GM12891 (cell line): ENCODE measurements at places on chromosomes 6 and 20.

GRCh38 chr20:36273414-36274180 is 32.5 kb upstream of the DLGAP4 start:
- DNase-seq = no peak

DNA sequence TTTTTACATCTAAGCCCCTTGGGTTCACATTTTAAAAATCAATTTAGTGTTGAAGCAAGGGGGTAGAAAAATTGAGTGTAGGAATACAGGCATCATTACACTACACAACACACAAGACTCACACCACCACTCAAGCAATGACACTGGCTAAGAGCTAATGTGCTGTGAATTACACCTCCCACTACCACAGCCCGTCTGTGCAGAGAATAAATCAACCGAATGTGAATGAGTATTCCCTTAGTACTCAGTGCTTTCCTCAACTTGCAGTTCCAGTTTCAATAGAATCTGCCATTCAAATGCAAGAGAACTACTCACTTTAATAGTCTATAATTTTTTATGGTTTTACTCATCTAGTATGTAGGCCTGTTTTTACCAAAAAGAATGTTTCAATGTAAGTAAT is 114.4 kb downstream of the PDSS2 start:
- DNase-seq = no peak

GRCh38 chr6:7110092-7110792 is 2.5 kb downstream of the RREB1 start:
- DNase-seq = no peak

GRCh38 chr6:157433678-157434081 is 52.7 kb downstream of the ZDHHC14 start:
- DNase-seq = no peak

DNA sequence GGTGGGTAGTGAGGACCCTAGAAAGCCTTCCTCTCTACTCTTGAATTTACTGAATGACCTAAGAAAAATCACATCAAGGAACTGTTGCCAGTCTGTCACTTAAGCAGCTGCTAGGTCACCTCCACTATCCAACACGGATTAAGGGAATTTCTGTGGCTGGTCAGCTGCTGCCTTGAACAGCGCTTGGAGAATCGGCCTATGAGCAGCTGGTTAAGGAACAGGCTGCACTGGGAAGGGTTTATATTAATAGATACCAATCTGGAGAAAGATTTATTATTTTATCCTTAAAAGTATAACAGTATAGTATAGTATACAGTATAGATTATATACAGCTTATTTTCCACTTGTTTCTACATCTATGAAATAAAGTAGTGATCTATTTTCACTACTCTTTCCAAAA is 6.5 kb downstream of the PTPRK start:
- no peak for DNase-seq

DNA sequence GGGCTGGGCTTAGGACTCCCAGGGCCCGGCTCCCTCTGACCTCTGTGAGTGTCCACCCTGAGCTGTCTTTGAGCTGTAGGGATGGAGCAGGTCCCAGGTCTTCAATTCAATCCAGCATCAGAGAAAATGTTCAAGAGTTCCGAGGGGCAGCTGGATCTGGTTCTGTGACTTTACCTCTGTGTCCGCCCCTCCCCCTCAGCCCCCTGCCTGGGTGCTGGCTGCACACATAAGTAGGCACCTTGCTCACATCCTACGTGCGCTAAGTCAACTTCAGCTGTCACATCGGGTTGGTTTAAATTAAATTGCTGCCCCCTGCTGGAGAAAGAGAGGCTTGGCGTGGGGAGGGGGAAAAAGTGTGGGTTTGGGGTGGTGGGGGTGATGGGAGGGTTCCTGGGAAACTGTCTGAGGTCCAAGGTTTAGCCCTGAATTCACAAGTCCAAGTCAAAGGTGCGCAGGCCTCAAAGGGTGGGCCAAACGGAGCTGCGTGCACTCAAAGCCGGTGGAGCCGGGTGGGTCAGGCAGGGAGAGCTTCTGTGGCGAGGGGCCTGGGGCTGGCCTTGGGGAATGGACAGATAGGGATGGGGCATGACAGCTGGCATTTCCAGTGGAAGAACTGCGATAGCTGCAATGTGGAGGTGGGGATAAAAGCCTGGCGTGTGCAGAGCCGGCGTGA is 3.0 kb downstream of the WFDC5 start:
- DNase-seq = no peak

DNA sequence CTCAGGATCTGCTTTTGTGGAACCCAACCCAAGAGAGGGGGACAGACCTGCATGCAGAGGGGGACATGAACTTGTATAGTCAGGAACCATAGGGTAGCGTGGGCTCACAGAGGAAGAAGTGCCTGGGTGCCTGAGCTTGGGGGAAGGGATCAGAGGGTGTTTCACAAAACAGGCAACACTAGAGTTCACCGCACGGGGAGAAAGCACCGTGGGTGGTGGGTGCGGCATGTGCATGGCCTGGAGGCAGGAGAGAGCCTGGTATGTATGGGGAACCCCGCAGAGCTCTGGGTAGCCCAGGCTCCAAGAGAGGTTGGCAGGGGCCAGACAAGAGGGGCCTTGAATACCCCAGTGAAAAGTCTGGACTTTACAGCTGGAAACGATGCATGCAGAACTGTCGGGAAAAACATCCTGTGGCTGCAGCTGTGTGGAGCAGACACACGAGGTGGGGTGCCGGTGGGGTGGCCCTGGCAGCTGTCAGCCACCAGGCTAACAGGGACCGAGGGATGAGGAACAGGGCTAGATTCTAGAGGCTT is 6.7 kb upstream of the EMILIN3 start:
- no peak for DNase-seq

- no peak for DNase-seq
These were observed 9.3 kb downstream of the DLL1 start for GRCh38 chr6:170281331-170282292.

DNA sequence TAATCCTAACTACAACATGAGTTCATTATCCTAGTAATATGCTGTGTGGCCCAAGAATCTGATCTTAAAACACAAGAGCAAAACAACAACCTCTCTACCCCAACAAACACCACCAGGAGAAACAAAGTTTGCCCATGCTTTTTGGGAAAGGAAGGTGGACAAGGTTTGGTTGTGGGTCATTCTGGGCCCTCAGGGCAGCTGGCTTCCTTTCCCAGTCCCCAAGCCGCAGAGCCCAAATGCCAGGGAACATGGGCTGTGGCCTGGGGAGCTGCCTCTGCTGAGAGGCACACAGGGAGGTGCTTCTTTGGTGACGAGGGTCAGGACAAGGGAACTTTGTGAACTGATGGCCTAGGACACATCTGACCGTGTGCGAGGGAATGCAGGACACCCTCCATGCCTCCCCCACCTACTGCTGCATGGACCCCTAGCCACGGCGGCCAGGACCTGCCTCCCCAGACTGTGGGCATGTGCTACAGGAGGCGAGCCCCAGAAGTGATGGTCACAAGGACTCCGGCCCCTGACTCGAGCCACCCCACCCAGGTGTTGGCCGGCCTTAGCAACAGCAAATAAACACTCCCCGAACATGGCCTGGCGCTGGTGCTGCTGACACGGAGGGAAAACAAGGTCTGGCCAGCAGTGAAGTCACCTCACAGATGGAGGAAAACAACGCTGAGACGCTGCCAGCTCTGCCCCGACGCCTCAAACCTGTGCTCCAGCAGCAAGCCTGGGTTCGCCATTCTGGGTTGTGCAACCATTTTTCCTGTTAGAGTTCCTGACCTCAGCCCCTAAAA is 55.6 kb downstream of the RRBP1 start:
- DNase-seq = no peak

- no peak for DNase-seq
These were observed 86.8 kb downstream of the COL12A1 start for GRCh38 chr6:75118925-75119515.

DNA sequence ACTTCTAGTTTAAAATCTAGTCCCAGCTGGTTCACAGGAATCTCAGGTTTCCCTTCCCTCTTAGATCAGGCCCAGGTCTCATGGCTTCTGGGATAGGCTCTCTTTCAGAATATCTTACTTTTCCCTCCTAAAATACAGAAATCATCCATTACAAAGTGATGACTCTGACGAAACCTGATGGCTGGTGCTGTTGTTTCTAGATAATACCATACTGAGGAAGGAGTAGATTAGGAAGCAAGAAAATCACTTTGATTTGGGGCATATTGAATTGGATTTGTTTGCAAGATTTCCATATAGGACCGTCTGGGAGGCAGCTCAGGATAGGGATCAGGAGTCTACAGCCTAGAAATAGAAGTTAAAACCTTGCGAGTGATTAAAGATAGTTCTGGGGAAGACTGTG is 3.6 kb downstream of the ZKSCAN3 start:
- no peak for DNase-seq

GRCh38 chr6:151027295-151027747 is 161.8 kb downstream of the MTHFD1L start:
- no peak for DNase-seq

- no peak for DNase-seq
These were observed 146.7 kb upstream of the ATXN1 start for GRCh38 chr6:16907991-16908390.

- DNase-seq = no peak
These were observed 148.0 kb downstream of the TTLL2 start for GRCh38 chr6:167472880-167473279.

DNA sequence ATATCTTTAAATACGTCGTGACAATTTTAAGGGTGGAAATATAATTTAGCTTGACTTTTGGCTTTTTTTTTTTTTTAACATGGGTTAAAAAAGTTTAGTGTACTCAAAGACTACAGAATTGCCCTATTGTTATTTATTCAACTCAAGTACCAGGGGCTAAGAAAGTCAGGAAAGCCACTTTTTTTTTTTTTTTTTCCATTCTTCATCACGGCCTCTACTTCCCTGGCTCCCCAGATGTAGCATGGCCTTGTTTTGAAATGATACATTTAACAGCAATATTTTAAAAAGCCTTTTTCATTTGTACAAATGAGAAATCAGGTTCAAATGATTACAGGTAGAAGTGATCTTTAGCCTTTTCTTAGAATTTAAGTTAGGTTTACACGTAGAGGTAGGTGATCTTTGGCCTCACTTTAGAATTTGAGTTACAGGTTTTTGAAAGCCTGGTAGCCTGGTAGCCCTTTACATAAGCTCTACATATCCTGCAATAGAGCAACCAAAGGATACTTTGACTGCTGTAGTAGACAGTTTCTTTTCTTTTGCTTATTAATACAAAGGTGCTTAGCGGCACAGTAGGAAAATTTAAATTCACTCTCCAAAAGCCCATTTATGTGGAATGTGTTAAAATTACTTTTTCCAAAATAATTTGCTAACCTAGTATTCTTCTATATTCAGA is 160.5 kb upstream of the MMS22L start:
- no peak for DNase-seq

- no peak for DNase-seq
These were observed 10.6 kb upstream of the AAR2 start for GRCh38 chr20:36225666-36226065.

DNA sequence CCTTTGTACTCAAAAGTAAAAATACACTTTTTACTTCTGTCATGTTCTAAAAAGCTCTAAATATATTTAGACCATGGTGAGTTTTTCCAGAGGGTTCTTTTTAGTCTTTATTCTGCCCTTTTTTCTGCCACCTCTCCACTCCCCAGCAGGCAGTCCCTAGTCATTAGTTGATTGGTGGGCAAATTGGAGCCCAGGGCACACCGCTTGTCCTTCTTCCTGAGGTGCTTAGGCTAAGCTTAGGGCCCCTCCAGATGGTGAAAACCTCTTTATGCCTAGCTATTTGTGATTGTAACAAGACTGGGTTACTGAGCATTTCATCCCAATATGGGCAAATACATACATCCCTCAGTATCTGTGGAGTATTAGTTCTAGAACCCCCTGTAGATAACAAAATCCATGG is 6.2 kb downstream of the TREML1 start:
- DNase-seq = no peak

DNA sequence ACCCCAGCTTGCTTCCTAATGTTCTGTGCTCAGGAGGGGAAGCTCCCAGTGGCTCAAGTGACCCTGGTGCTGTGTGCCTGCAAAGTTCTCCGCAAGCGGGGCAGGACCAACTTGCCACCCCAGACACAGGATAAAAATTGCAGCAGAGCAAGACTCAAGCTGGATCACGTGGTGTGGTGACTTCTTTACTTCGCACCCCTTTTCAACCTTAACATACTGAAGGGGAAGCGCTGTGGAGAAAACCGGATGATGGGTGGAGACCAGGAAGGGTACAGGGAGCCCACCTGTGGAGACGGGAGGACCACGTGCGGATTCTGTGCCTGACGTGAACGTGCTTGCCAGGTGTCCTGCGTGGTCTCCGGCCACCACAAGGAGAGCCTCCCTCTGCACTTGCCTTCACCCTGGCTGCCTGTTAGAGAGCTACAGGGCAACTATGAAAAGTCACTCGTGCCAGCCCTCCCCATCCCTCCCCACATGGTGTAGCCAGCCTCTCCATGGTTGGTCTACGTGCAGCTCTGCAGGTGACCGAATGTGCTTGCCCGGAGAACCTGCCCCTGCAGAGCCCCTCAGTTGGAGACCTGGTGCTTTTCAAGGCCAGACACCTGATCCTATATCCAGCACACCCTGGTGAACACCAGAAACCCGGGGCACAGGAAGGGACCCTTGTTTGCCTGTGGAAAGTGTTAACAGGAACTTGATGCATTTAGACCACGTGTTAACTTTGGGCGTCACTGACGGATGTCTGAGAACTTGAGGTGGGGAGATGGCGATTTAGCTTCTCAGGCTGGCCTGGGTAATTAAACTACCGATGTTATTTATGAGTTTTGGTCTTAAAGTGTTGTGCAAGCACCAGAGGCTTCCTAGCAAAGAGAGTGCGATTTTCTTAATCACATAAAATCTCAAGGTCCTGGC is 23.9 kb upstream of the DACT2 start:
- no peak for DNase-seq

- DNase-seq = no peak
These were observed 95.3 kb upstream of the RSPO3 start for GRCh38 chr6:127023001-127023778.

- no peak for DNase-seq
These were observed 1.4 kb upstream of the RBPJL start for GRCh38 chr20:45305262-45305661.

GRCh38 chr6:43189776-43190304 is 7.8 kb downstream of the CUL9 start:
- DNase-seq = no peak

DNA sequence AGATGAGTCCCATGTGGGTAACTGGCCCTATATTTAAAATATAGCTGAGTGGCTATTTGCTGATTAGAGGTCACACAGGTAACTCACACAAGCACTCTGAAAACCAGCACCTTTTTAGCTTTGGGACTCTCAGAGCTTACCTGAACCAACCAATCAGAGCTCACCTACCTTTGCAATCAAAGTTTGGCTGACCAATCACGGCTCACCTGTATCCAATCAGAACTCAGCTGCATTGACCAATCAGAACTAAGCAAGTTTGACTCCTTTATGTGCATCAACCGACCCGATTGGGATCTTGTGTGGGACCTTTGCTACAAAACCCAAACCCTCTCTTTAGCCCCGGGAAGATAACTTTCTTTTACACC is 106.8 kb upstream of the NXT1 start:
- no peak for DNase-seq
